Osteoblast (primary cell): ENCODE measurements at places on chromosomes 4 and X. TPM values are rescaled to one million over a fixed set of nuclear protein-coding genes. Genes with fewer than 3 reads are reported as not detected.

GRCh38 chrX:25851141-25851540, 287.0 kb upstream of the MAGEB18 start:
- DNase-seq = no peak

The CENPVL1 gene
- total RNA-seq = not detected in 2 replicates

DNA sequence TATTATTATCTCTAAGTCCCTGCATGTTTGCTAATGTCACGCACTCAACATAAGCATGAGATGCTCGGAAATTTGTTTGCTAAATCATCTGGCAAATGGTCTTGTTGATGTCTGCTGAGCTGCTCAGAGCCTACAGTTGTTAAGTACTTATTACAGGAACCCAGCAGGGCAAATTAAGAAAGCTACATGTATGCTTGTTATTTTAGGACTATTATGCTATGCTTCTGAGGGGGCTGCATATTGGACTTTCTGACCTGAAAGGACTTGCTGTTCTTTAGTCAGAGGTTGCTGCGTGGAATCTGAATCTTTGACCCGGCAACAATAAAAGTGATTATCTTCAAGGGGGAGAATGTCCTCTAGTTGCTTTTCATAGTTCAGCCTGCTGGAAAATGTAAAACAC, 36.3 kb upstream of the TENM3 start:
- DNase-seq = no peak

DNA sequence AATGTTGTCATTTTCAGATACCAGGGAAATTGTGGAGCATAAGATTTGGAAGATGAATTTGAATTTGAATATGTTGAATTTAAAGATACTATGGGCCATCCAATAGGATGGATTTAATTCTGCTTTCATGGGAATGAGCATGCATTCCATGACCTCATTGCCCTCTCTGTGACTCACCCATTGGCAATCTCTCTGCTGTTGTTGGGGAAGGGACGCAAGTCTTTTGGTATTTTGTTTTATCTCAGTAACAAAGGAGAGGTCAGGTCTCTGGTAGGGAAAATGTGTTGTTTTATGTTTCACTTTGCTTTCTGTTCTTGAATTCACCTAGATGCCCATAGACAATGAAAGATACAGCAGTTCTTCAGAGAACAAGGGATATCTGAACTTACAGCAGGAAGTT, 42.1 kb upstream of the MAGEA4 start:
- no peak for DNase-seq

DNA sequence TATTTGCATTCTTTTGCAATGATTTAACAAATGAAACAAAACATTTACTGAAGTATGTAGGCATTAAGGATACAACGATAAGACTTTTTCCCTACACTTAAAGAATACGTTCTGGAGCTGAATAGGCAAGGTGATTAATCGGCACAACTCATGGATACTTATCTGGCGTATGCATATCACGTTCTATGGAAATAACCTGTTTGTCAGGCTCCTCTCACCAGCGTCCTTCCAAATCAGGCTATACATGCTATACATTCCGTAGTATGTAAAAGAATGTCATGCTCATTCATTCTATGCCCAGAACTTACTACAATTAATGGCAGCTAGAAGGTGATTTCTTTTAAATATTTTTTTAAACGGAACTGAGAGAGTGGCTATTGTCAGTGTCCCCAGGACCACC, 25.6 kb upstream of the TCEANC start:
- DNase-seq = no peak

DNA sequence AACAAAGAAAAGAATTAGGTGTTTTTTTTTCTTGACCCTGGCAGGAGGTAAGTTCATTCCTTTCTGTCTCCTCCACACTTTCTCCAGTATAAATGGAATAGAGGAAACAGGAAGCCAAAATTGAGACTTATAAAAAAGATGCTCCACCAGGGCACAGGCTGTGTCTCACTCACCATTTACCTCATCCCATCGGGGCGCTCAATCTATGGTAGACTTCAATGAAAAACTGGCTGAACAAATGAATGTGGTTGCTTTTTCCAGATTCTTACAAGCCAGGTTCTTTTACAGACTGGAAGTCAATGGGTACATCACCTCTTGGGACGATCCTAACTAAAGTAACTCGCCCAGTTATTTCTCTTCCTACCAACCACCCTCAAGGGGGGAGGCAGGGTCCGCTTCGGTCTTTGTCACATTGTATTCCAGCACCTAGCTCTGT, 685 bp downstream of the COMMD8 start:
- DNase-seq = no peak

The SLC10A4 gene
- total RNA-seq = not detected in 2 replicates

- peak; percentile 72 for DNase-seq
Measured at GRCh38 chrX:136708348-136708747, 60.4 kb downstream of the CD40LG start.

- DNase-seq = peak; percentile 86
Measured at GRCh38 chrX:7147413-7147977, at the start of gene STS. STS (plus strand) TSS chrX:7147712; CDS start chrX:7253200, 105,488 bp downstream.

The SCML2 gene
- total RNA-seq = 0.88 and 1.4 TPM in 2 replicates

DNA sequence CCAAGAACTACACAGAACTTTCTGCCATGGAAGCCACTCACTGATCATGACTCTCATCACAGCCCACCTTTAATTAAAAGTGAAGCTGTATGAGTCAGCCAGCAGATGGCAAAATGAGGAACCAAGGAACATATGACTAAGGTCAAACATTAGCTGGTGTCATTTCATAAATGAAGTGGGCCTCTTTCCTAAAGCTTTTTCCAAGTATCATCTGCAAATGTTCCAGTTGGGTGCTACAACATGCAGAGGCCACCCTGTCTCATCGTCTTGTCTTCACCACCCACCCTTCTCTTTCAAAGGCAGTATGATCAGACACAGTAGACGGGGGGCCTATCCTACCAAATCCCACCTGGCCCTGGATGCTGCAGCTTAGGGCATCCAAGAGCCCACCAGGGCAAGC, 9.2 kb upstream of the EOLA1 start:
- no peak for DNase-seq

DNA sequence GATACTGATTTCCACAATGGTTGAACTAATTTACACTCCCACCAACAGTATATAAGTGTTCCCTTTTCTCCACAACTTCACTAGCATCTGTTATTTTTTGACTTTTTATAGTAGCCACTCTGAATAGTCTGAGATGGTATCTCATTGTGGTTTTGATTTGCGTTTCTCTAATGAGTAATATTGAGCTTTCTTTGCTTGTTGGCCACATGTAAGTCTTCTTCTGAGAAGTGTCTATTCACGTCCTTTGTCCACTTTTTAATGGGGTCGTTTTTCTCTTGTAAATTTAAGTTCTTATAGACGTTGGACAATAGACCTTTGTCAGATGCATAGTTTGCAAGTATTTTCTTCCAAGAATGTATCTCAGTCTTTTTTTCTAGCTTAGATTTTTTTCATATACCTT, 10.0 kb downstream of the FBXW7 start:
- no peak for DNase-seq

The TEC gene
- 1.5 and 1.8 TPM in 2 replicates for total RNA-seq

The TRIM75 gene
- not detected in 2 replicates for total RNA-seq

DNA sequence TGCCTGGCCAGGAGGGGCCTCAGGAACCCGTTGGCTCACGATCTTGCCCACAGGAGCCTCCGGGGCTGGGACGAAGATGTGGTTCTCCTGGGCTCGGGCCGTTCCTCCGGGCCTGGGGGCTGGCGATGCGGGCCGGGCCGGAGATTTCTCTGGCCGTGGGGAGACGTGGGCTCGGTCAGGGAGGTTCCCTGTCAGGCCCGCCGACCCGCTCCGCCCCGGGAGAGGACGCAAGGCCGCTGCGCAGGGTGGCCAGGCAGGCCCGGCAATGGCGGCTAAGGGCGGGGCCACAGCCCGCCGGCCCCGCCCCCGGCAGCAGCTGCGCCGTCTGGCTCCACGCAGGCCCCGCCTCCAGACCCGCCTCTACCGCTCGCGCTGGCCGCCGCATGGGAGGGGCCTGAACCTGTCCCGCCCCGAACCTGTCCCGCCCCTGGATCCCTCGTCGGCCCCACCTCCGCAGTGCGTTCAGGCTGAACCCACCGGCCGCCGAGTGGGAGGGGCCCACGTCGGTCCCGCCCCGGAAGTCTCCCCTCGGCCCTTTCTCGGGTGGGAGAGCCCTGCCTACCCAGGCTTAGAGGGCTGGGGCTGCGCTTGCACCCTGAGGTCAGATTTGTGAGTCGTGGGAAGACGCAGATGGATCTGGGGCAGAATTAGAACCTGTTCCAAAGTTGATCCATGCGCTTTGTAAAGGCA, at the start of gene FAM3A:
TSS of gene FAM3A (minus strand) at position 267 of the 690 bp plus-strand sequence. CDS start 460 bp downstream, outside the sequence.
- DNase-seq = peak; percentile 96

The DAPP1 gene
- not detected in 2 replicates for total RNA-seq

The RTL9 gene
- total RNA-seq = 0.59 and 0.72 TPM in 2 replicates

The ZNF518B gene
- total RNA-seq = 24.8 and 25.3 TPM in 2 replicates

DNA sequence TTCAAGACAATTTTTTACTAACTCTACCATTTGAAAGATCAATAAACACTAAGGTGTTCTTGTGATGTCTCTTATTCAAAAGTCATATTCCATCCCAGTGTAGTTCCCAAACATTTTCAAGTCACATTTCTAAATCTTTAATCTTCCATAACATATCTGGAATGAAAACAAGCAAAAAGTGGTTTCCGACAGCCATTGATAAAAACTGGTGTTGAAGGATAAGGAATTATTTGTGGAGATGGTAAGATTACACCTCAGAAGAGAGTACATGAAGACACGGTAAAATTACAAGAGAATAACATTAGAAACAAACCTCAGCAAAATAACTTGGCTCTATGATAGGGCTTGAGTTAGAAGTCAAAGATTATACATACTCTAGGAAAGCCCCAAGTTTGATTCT, 4.3 kb downstream of the CHIC2 start:
- DNase-seq = no peak

DNA sequence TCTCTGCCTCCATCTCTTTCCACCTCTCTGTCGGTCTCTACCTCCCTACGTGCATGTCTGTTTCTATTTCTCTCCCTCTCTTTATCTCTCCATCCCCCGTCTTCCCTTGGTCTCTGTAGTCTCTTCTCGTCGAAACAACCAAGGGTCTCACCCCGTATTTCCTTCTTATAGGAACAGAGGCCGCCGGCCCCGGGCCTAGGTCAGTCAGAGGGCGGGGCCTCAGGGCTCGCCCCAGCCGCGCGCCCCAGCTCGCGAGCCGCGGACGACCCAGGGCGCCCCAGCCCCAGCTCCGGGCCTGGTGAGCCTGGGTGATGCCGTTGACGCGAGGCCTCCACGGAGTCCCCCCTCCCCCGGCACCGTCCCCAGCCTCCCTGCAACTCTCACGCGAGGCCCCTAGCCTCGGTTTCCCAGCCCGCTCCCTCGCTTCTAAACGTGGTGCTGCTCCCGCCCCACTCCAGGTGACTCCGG, 6.6 kb downstream of the TIMM17B start:
- peak; percentile 73 for DNase-seq

- no peak for DNase-seq
Measured at GRCh38 chrX:41332408-41333002, 1.5 kb upstream of the DDX3X start.

The RTL5 gene
- total RNA-seq = 2.1 and 2.2 TPM in 2 replicates

- DNase-seq = no peak
Measured at GRCh38 chr4:115514675-115515074, 401.3 kb upstream of the NDST4 start.

The XK gene
- under 0.01 TPM in 2 replicates for total RNA-seq

GRCh38 chr4:103008875-103009729, 10.4 kb downstream of the SLC9B1 start:
- DNase-seq = peak; percentile 85

The SEC31A gene
- 487 and 513 TPM in 2 replicates for total RNA-seq

GRCh38 chr4:52617336-52618020, 41.6 kb downstream of the USP46 start:
- DNase-seq = no peak

DNA sequence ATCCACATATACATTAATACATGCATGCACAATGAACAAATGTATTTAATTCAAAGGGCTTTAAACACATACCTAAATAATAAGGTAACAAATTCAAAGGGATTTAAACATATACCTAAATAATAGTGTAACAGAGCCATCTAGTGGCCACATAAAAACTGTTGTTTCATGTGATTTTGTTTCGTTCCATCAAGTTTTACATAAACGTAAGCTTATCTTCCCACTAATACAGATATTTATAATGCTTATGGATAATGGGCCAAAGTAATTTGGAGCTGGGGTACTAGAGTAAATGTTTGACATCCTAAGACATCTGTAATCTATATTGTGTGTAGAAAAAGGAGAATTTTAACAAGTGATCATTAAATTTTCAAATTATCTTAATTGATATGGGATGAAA, 82.3 kb downstream of the PRSS12 start:
- DNase-seq = peak; percentile 43

The TMEM156 gene
- under 0.01 TPM in 1 of 2 replicates, not detected in the other for total RNA-seq

DNA sequence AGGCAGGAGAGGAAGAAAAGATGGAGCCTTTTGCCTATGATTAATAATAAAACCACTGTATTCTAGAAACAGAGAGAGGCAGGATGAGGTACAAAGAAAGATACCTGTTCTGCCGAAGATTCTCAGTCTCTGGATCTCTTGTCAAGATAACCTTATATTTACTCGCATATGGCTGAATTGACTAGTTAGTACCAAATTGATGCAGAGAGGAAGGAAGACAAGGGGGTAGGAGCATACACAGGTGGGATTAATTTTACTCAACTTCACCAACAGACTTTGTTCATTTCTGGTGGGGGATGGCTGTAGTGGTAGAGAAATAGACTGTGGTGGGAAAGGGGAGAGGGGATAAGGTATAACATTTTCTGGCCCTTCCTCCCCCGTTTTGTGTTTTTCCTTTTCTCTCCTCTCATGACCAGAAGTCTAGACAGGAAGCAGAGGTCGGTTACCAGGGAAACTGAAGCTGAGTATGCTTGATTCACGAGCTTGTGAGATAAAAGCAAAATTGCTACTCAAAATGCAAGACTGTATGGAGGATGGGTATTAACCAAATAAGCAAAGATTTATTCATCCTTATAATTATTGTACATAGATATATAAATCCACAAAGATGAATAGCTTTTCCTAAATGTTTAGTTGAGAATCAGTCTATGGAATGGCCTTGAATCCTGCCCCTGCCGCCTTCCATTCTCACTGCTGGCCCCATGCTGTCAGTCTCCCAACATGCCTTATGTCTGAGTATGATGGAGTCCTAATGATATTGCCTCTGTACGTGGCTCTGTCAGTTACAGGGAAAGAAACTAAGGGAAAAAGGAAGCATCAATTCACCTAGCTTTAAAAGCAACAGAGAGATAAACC, 17.8 kb upstream of the PAGE2B start:
- DNase-seq = no peak

- DNase-seq = no peak
Measured at GRCh38 chr4:152258804-152259708, 276.8 kb downstream of the FBXW7 start.

The ASB12 gene
- 0.29 TPM in 1 of 2 replicates, not detected in the other for total RNA-seq

The SERTM2 gene
- total RNA-seq = under 0.01 TPM in 1 of 2 replicates, not detected in the other

The MAGEC2 gene
- total RNA-seq = not detected in 2 replicates
